ENCODE measurements at places on chromosomes 2 and 18.

DNA sequence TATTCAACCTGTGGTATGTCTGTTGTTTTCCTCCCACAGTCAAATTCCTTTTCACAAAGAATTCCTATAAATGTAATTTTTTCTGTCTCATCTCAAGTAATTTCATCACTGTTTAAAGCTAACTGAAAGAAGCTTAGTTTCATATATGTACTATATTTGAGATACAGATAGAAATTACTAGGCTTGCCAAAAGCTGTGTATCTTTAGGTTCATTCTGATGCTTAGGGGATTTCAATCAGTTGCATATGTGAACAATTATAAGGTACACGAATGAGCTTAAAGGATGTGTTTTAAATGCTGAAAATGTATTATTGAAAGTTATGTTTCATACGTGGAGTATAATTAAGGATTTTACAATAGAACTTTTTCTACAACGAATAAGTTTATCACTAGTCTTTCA is 59.2 kb upstream of the DSG1 start:
- DNase-seq = no peak

DNA sequence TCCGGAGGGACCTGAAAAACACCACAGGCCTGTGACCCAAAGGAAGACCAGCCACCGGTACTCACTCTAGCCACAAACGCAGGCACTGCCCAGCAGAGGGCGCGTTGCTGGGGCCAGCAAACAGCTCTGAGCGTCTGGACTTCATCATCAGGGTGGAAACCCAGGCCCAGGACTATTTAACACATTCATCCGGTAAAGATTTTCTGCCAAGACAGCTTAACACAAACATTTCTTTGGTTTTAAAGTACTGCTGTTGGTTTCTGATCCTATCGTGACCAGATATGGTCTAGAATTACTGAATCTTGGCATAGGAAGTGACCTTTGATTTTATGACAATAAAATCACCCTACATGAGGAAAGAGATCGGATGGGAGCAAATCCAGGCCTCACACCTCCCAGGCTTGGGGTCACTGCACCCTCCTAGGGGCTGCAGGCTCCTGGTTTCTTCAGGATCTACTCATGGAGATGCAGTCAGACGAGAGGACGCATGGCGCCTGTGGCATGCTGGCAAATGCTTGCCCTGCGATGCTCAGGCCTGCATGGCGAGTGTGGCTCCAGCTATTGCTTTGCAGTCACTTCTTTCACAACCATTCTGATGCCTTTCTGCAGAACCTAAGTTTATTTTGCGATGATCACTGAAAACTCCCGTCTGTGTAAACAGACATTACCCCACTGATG is 130.4 kb downstream of the COL4A4 start:
- no peak for DNase-seq

GRCh38 chr2:6845903-6846302 is 19.8 kb downstream of the CMPK2 start:
- no peak for DNase-seq

- no peak for DNase-seq
Observed at GRCh38 chr2:57370882-57371585, 675.6 kb upstream of the VRK2 start.

DNA sequence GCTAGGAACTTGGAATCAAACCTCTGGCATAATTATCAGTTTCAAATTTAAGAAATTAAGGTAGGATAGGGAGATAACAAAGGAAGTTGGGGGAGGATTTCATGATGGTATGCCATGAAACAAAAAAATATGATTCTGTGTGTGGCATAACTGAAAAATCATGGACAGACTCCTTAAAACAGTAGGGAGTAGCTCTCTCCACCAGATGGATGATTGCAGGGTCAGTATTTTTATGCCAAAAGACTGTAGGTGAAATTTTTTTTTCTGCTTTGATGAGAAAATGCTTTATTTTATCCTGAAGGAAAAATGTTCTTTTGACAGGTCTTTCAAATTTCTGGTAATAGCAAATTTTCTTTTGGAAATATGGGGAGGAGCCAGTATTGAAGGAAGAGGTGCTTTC is 94.3 kb downstream of the TRABD2A start:
- no peak for DNase-seq

GRCh38 chr2:174035117-174035635 is 70.0 kb upstream of the SP3 start:
- DNase-seq = no peak

DNA sequence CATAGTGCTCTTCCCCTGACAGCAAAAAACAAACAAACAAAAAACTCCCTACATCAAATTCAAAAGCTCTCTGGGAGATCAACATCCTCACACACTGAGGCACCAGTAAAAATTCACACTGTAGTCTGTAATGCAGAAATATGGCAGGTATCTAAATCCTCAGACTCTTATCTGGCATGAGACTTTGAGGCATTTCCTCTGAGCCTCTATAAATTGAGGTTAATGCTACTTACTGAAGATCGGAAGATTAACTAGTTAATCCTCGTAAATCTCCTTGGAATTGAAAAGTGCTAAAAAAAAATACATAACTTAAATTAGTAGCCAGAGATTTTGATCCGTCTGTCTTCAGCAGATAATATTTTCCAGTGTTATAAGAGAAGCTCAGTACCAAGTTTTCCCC is 65.0 kb downstream of the AP1S3 start:
- DNase-seq = no peak

DNA sequence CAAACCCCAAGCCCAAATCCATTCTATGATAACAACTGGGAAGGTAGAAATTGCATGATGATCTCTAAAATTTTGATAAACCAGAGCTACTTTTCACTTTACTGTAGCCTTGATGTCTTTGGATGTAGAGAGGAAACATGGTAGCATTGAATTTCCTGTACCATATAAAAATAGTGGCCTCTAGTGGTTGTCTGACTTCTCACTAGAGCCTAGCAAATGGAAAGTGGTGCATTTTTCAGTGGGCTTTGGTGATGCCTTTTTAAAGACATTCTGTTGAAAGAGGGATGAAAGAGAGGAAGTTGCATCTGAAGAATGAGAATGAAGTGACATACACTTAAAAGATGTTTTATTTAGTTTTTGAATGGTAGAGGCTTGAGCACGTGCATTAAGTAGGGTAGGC is 662.2 kb downstream of the XIRP2 start:
- no peak for DNase-seq

GRCh38 chr18:34704823-34705222 is 5.3 kb upstream of the DTNA start:
- DNase-seq = no peak

DNA sequence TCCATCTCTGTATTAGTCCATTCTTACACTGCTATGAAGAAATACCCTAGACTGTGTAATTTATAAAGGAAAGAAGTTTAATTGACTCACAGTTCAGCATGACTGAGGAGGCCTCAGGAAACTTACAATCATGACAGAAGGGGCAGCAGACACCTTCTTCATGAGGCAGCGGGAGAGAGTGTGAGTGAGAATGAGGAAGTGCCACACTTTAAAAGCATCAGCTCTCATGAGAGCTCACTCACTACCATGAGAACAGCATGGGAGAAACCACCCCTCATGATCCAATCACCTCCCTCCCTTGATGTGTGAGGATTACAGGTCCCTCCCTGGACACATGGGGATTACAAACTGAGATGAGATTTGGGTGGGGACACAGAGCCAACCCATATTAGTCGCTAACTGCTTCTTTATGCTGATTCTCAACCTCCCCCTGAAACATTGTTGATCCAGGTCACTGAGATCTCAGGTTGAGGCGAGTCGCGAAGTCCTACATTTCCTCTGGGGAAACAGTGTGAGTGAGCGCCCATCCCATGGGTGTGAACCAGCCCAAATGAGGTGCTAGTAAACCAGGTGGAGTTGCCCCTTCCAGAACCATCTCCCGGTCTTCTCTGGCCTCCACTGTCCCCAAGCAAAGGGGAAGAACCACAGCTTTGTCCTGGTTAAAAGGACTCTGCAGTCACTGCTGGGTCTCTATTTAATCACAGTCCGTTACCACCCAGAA is 123.8 kb downstream of the CAPN13 start:
- DNase-seq = no peak

- no peak for DNase-seq
Observed at GRCh38 chr2:14401873-14402272, 230.6 kb upstream of the LRATD1 start.

DNA sequence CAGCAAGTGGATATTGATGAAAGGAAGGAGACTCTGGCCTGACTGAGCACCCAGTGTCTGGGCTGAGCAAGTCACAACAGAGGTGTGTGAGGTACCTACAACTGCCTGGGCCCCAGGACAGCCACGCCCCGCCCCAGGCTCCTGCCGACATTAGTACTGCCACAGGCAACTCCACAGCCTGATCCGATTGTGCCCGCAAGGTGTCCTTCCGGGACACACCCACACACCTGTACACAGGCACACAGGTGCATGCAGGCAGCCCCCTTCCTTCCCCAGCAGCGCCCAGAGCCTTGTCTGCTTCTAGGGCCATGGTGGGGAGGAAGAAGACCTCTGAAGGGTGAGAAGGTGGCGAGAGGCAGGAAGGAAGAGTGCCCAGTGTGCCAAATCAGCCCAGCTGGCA is 83.6 kb downstream of the TNS1 start:
- no peak for DNase-seq

- no peak for DNase-seq
Observed at GRCh38 chr2:232884549-232885263, 14.6 kb downstream of the SNORC start.

- no peak for DNase-seq
Observed at GRCh38 chr2:126790987-126791780, 107.5 kb upstream of the TEX51 start.

- DNase-seq = no peak
Observed at GRCh38 chr18:9354256-9354655, 19.7 kb downstream of the TWSG1 start.

DNA sequence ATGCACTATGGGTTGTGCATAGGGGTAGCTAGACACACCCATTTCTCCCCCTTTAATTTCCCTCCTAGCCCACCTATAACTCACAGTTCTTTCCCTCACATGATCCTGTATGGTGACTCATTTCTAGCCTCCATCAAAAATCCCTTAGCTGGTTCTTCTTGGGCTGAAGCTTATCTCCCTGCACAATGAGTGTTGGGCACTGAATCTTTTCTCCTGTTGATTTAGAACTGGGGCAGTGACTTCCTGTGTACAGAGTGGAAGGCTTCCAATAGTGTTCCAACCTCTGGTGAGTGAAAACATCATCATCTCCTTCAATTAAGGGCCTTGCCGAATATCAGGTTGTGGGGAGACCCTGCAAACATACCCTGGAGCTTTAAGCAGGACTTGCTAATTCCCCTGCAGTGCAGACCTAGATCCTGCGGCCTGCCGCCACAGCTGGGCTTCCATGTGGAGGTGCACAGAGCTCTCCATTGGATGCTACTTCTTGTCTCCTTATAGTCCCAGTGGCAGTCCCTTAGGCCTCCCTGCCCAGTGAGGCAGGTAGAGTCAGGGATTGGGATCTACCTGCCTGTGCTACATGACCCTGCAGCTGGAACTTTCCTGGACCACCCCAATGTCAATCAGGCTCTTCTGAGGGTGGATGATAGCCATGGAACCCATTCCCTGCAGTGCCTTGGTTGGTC is 121.8 kb downstream of the PLB1 start:
- no peak for DNase-seq

DNA sequence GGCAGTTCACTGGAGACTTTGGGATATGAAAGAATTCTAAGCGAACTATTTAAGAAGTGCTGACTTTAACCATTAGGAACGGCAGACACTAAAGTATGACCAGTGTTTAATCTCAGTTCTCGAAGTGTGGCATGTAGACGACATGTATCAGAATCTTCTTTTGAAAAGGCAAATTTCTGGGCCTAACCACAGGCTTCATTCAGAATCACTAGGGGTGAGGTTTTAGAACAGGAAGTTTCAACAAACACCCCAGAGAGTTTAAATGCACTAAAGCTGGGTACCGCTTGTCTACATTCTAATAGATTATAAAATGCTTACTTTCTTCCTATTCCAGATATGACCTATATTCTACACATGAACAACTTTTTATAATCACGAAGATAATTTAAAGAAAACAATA is 180.3 kb downstream of the ANKRD44 start:
- DNase-seq = no peak

GRCh38 chr2:145416640-145417039 is 896.7 kb upstream of the ZEB2 start:
- no peak for DNase-seq

DNA sequence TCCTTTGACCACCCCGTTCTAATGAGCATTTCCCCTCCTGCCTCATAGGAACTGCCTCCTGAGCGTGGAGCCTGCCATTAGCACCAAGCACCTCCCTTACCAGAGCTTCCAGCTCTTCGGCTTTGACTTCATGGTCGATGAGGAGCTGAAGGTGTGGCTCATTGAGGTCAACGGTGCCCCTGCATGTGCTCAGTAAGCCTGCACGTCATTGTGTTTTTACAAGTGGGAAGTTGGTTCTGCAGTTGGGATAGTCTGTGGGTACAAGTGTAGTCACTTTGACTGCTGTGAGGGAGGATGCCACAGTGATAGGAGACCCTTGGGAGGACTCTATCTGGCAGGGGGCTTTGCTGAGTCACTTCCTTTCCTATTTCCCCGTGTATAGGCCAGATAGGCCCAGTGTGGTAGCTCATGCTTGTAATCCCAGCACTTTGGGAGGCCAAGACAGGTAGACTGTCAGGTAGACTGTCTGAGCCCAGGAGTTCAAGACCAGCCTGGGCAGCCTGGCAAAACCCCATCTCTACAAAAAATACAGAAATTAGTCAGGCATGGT is 22.0 kb upstream of the POLR1B start:
- no peak for DNase-seq

DNA sequence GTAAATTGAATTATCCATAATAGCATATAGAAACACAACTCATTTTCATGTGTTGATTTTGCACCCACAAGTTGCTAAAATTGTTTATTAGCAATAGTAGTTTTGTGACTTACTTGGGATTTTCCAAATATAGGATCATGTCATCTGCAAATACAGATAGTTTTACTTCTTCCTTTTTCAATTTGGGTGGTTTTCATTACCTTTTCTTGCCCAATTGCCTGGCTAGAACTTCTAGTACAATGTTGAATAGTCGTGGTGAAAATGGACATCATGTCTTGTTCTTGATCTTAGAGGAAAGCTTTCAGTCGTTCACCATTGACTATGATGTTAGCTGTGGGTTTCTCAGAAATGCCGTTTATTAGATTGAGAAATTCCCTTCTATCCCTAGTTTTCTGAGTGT is 60.2 kb upstream of the TCF7L1 start:
- no peak for DNase-seq

- peak; percentile 65 for DNase-seq
Observed at GRCh38 chr2:10835052-10835970, 22.7 kb upstream of the PDIA6 start.

DNA sequence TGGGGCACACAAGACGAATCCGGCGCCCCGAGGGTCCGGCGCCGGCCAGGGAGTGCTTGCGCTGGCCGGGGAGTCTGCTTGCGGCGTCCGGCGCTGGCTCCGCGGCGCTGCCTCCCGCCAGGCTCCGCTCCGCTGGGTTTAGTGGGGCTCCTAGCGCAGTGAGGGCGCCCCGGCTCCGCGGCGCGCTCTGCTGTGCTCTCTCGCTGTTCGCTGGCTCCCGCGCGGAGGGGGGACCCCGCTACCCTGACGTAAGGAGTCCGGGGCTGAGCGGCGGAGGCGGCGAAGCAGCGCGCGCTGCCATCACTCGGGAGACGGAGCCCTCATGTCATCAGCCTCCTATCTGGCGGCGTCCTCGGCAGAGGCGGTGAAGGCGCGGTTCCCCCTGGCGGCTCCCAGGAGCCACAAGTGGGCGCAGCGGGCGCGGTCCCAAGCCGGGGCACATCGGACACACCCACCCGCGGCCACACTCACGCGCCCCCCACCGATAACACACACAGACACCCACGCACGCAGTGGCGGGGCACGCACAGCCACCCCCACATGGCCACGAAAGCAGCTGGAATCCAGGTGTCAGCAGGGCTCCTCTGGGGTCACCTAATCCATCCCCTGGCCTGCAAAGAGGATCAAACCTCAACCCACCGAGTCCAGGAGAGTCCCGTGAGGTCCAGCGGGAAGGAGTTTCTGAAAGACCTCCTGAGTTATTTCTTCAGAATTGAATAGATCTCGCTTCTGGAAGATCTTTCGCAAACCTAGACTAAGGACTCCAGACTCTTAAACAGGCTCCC is at the start of gene C1QL2:
Gene C1QL2, minus strand, starts transcription at position 189 of the 785 bp plus-strand sequence. CDS start 482 bp downstream, outside the sequence.
- DNase-seq = no peak

All from activated B cell treated with CpG ODN at 0.5 μM for 24 hours (primary cell).